ENCODE measurements at places on chromosomes 12 and 14.

DNA sequence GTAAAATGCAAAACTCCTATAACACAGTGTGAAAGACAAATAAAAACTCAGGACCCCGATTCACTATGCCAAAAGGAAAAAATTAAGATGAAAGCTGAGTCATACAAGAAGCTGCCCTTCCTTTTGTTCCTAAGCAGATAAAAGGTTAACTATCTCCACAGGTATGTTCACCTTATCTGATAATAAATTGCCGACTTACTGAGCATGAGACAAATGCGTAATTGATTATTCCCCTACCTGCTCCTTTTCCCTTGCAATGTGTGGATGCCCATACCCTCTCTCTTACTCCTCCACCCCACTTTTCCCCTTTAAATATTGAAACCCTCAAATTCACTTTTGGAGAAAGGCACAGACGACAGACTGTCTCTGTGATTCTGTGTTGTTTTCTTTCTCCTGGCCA, 148.6 kb upstream of the TMEM260 start:
- no peak for DNase-seq

DNA sequence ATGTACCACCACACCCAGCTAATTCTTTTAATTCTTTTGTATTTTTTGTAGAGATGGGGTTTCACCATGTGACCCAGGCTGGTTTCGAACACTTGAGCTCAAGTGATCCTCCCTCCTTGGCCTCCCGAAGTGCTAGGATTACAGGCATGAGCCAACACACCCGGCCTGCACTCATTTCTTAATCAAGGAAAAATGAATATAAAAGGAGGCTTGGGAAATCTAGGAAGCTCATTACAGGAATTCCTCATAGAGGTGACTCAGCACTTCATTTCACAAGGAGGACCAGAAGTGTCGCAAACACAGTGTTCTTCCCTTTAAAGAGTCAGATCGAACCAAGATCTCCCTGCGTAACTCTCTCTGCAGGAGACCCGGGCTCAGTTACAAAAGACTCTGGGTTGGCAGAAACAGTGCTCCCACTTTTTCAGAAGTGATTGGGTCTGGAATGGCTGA, 30.3 kb downstream of the NFKBIA start:
- DNase-seq = peak; percentile 98

- DNase-seq = no peak
Measured at GRCh38 chr12:131774576-131775391, 53.4 kb upstream of the MMP17 start.

GRCh38 chr14:51012055-51012454, 67.8 kb upstream of the PYGL start:
- no peak for DNase-seq

- DNase-seq = peak; percentile 76
Measured at GRCh38 chr12:130956009-130956408, 2.3 kb downstream of the ADGRD1 start.

DNA sequence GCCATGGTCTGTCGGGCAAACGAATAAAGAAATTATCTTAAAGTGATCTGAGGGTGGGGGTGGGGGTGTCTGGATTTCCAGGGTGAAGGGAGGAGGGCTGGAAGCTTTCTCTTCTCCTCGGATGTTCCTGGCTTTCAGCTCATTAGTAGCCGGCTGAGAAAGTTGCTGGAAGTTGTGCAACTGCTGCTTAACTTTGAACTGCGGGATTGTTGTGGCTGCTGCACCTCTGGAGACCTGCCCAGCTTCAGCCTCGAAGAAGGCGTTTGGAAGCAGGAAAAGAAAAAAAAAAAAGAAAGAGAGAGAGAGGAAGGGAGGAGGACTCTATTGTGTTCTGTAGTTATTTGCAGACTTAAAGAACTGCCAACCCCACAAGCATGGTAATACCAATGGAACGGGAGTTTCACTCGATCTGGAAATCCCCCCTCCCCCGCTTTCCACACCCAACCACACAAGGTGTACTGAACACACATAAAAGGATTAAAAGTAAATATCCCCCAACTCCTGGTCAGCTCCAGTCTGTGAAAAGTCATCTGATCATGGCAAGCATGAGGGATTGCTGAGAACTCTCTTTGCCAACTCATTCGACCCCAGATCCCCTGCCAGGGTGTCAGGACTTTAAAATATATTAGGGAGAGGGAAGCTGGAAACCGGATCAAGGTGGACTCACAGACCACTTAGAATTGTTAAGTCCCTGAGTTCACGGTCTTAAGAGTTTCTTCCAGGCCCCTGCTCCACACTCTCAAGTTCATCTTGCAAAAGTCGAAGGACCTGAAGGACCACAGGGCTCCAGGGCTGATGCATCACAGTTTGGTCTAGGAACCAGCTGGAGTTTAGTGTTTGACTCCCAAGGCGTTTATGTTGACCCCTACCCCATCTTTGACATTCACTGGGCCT, at the start of gene RASSF9:
Gene RASSF9, minus strand, starts transcription at position 213 of the 894 bp plus-strand sequence. Its CDS starts 208 bp downstream, at position 5.
- no peak for DNase-seq

DNA sequence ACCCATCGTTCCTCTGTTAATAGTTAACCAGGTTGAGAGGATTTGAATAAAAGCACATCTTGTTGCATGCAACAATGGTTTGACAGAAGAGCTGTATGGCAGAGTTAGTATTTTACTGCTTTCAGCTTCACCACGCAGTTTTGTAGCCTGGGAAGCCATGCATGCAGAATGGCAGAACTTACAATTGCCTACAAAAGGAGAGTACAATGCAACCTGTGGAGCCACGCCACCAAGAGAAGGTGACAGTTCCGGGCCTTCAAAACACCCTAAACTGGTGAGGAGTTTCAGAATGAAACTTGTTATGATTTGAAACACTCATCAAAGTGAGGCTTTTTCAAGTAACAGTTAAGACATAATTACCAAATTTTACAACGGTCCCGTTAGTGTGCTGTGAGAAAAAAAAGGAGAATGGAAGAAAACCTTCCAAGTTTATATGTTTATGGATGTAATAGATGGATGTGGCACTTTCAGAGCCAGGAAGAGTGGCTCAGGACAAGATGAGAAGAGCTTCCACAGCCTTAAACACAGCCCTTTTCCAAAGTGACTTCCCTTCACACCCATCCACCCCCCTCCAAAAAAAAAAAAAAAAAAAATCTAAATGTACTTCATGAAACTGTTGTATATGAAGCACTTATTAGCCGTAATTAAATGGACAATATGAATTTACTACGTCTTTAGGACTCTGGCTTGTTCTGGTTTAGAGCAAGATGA, 158.7 kb downstream of the EGLN3 start:
- DNase-seq = no peak

DNA sequence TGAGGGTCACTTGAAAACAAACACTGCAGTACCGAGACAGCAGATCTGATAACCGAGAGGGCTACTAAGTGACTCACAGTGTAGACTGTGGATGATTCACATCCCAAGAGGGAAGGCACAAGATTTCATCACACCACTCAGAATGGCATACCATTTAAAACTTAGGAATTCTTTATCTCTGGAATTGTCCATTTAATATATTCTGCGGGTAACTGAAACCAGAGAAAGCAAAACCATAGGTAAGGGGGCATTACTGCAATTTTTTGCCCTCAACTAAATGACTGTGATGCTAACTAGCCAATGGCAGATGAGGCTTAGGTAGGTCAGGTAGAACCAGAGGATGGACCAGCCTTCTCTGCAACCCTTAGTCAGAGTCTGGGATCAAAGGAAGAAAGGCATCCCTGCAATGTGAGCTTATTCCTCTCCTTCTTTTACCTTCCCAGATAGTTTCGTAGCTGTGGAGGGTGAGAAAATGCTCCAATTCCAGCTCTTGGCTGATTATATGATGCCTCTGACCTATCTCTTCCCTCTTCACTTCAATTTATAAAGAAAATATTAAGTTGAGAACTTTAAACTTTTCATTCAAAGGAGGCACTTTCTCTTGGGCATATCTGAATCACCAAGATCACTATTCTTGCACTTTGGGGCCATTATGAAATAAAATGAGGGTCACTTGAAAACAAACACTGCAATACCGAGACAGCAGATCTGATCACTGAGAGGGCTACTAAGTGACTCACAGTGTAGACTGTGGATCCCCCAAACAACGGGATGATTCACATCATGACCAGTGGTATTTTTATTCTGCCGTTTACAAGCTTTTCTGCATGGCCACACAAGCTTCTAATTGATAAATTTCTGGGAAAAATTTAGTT, 6.8 kb downstream of the ART4 start:
- no peak for DNase-seq

DNA sequence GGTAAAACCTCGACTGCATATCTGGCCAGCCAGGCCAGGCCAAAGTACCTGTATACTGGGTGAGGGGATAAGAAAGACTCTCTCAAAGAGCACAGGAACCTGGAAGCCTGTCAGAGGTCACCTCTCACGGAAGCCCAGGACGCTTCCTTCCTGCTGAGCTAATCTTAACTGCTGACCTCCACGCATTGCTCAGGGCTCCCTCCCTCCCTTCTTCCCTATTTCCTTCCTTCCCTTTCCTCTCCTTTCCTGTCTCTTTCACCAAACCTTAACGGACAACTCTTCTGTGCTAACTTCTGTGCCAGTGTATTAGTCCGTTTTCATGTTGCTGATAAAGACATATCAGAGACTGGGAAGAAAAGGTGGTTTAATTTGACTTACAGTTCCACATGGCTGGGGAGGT, 14.8 kb upstream of the RNASE10 start:
- no peak for DNase-seq

- no peak for DNase-seq
Measured at GRCh38 chr12:107581619-107582015, 104.0 kb upstream of the PWP1 start.

- DNase-seq = peak; percentile 10
Measured at GRCh38 chr12:128083132-128083729, 183.7 kb upstream of the TMEM132C start.

- no peak for DNase-seq
Measured at GRCh38 chr12:50192908-50193307, 25.7 kb upstream of the CERS5 start.

DNA sequence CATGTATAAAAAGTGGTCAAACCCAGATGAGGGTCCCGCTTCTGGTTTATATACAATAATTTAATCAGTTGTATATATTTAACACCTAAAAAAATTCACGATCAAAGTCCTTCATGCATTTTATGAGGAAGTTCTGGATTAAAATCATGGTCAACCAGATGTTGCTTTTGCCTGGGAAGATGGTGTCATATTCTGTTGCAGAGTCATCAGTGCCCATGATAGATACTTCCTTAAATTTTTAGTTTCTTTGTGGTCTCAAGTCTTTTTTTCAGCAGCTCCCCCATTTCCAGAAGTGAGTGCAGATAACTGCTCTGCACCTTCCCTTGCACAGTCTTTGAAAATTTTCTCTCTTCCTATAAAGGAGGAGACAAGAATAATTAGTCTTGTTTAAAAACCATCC, 16.1 kb downstream of the ERP29 start:
- DNase-seq = no peak

DNA sequence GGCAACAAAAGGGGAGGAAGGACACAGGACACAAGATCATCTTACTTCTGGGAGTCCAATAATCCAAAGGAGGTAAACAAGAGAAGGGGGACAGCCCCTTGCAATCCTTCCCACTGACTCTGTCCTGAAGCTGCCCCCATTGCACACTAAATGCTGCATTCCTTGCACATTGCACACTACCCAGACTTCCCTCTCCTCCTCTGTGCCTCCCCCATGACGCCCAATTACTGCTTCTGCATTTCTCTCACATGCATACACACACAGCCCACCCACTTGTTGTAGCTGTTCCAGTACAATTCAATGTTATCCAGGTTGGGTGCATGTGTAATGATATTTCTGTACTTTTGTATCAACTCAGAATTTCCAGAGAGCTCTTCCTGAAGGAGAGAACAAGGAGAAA, 5.5 kb downstream of the NDRG2 start:
- DNase-seq = no peak

- no peak for DNase-seq
Measured at GRCh38 chr12:52662093-52662917, 10.3 kb upstream of the KRT2 start.

DNA sequence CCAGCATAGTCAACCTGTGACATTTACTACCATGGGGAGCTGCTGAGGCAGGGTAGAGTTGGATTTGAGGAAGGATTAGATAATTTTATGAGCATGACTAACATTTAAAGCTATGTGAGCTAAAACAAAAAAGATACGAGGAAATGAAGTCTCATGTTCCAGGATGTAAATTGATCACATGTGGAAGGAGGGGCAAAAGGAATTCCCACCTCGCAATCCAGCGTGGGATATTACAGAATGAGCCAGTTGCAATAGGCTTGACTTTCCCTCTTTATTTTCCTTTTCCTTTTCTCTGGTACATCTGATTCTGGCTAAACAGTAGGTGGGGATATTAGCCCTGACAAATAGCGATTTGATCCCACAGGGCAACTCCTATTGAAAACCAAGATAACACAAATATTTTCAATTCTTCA, 214.9 kb upstream of the HMGA2 start:
- no peak for DNase-seq

DNA sequence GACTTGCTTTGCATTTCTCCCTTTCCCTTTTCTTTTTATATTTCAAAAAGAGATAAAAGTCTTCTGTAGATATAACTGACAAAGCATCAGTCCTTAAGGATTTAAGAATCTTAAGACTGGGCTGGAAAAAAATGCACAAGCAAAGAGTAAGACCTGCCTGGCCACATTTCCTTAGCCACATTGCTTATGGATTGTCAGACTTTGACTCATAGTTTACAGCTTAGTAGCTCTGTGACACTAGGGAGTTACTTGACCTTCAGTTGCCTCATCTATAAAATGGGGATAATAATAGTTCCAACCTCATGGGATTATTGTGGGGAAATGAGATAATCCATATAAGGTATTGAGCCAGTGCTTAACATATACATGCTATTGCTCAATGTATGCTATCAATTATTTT, 66.4 kb upstream of the STK38L start:
- DNase-seq = no peak

GRCh38 chr12:66002812-66003211, 127.7 kb downstream of the LLPH start:
- no peak for DNase-seq

DNA sequence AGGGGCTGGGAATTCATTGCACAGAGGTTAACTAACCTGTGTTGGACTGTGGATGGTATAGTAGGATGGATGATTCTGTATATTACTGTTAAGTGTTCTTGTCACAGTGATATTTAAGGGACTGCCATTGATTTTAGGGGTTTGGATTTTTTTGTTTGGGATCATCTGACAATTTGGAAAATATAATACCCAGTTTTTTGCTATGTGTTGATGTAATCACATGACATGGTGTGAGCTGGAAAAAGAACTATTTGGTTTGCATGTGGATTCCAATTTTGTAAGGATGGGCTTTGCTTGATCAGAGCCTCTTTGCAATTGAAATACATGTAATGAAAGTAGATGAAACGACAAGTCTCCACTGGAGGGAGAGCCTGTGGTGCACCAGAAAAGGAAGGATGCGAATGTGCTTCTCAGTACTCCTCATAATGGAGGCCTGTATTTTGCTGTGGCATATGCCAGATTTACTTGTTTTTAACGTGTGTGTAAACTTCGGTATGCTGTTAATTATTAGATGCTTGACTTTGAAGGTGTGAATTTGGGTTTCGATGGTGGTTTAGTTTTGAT, 2.7 kb downstream of the DYRK2 start:
- no peak for DNase-seq

DNA sequence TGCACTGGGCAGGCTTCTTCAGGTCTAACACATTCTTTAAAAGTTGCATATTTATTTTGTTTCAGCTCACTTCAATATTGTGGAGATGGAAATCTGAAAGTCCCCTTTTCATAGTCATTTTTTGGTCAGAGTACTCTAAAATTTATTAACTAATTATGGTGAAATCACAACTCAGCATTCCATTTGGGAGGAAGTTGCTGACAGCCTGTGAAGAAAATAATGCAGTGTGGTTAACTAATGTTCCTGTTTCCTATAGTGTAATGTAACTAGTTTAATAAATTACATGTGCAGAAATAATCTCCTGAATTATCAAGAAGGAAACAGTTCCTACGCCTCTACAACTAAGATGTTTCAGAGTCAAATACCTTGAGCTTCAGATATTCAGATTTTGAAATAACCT, 17.1 kb downstream of the LRFN5 start:
- no peak for DNase-seq
